ENCODE measurements at places on chromosomes 7 and 10. TPM values are rescaled to one million over a fixed set of nuclear protein-coding genes. Genes with fewer than 3 reads are reported as not detected.
A peak's percentile ranks its signal among the peaks of the same experiment; 100 is the strongest.

DNA sequence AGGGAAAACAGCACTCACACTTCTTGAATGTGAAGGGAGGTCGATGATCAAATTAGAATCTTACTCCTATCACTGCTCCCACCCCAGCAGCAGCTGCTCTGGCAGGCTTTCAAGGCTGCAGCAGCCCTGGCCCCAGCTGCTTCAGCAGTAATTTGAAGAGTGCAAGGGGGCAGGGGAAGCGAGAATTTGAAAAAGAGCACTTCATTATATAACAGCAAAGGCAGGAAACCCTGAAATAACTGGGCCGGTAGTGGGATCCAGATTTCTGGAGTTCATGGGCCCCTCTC lies 44.9 kb downstream of the MYPN start:
- no peak overlapping the region for H3K4me3 ChIP-seq
- H3K27ac ChIP-seq, result peak overlapping the region; percentile 70
- no peaks in the 10 kb centered on the region for H3K27me3 ChIP-seq
- no peak for DNase-seq

DNA sequence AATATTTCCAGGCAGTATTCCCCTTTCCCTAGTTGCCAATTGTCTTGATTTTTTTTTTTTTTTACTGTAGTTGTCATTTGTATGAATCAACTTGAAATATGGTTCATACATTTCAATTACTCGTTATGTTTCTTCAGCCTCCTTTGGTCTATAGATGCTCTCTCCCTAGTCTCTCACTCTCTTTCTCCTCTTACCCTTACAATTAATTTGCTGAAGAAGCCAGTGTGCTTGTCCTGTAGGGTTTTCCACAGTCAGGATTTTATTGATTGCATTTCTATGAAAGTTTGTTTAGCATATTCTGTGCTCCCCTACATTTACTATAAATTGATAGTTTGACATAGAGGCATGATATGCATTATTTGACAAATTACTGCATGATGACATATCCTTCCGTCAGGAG lies 112.0 kb upstream of the PRKCQ start:
- H3K4me1 ChIP-seq, result no peaks in the 10 kb centered on the region
- H3K36me3 ChIP-seq, result no peaks in the 10 kb centered on the region

GRCh38 chr7:98085674-98086073 lies 21.0 kb upstream of the LMTK2 start:
- H3K27ac ChIP-seq, result no peak overlapping the region
- no peaks in the 10 kb centered on the region for H3K36me3 ChIP-seq
- no peaks in the 10 kb centered on the region for H3K4me1 ChIP-seq
- no peaks in the 10 kb centered on the region for H3K27me3 ChIP-seq
- H3K4me3 ChIP-seq, result no peak overlapping the region
- DNase-seq, result no peak

GRCh38 chr7:45073786-45074527 lies 14.8 kb downstream of the NACAD start:
- no peak overlapping the region for H3K4me3 ChIP-seq
- no peaks in the 10 kb centered on the region for H3K27me3 ChIP-seq
- DNase-seq, result peak; percentile 45
- no peak overlapping the region for H3K27ac ChIP-seq
- H3K36me3 ChIP-seq, result peaks cover 4% of the 10 kb centered on the region

DNA sequence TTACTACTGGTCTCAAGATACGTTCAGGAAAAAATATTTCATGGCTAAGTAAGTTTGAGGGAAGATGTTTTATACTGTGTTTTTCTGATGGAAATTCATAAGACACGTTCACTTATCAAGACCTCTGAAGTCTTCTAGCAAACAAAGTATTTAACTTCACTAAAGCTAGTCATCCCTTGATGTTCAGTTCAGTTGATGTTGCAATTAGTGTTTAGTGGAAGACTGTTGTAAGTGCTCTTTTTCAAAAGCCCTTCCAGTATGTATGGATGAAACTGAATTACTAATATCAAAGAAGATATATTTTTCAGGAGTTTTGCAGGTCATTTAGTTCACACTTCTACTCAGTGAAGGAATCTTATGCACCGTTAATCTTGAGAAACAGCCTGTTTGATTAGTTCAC lies 25.1 kb downstream of the CUL1 start:
- no peaks in the 10 kb centered on the region for H3K27me3 ChIP-seq
- no peaks in the 10 kb centered on the region for H3K36me3 ChIP-seq
- peaks cover 52% of the 10 kb centered on the region for H3K4me1 ChIP-seq
- H3K4me3 ChIP-seq, result no peak overlapping the region
- no peak for DNase-seq
- no peak overlapping the region for H3K27ac ChIP-seq

Gene FAM25A
- not detected for total RNA-seq

Data from upper lobe of left lung (tissue), 6 donors.